ENCODE measurements at places on chromosomes 1 and 21.

DNA sequence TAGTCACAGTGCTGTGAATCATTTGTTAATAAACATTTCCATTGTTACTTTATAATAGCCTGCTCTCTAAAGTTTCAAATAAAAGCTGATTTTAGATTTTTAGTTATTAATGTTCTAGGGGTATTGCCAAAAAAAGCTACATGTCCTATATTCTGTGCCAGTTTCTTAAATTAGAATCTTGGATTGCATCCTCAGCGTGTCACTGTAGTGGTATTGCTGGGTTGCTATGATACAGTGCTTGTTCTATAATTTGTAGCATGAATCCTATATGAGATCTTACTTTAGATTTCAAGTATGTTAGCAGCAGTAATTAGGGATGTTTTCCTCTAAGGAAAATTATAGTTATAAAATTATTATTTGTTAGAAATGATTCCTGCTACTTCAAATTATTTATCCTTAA, 16.4 kb downstream of the PPP2R5A start:
- no peak for DNase-seq

DNA sequence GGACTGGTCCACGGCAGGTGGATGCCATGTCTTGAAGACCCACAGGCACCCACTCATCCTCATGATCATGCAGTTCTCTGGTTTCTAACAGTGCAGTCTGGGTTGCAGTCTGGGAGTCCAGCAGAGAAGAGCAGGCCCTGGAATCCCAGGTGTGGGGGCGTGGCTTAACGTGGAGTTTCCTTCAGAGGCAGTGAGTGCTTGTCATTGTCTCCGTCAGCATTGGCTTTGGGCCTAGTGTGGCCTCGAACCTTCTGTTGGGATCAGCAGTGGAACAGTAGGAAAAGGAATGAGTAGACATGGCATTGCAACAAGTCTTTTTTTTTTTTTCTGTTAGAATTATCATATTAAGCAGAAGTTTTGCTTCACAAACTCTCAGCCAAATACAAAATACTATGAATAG, 12.8 kb downstream of the LGALS8 start:
- DNase-seq: no peak

GRCh38 chr1:21775550-21775914, 7.4 kb downstream of the USP48 start:
- DNase-seq: no peak

DNA sequence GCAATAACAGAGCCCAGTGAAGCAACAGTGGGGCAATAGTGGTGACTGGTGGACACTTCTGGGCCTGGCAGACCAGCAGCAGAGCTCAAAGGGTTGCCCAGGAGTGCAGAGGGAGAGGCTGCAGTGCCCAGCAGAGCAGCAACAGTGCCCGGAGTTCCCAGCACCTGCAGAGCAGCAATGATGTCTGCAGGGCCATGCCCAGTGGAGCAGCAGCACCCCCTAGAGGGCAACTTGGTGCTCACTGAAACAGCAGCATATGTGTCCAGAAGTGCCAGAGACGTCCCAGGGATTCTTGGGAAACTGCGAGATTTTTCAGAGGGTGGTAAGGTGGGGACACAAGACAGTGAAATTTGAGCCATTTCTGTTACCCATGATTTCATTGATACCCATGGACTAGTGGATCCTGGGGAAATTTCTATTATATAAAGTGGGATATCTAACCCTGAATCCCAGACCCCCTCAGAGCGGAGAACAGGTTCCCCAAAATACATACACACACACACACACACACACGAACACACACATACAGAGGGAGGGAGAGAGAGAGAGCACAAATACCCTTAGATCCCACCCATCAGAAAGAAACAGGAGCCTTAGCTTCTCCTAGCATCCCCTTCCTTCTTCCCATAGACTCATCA, 156.9 kb upstream of the GJB5 start:
- peak; percentile 89 for DNase-seq

GRCh38 chr1:106925750-106926149, 130.7 kb upstream of the PRMT6 start:
- DNase-seq: no peak

All from NCI-H1092 (cell line).